ENCODE measurements at places on chromosomes 1 and 21.
A peak's percentile ranks its signal among the peaks of the same experiment; 100 is the strongest.

GRCh38 chr1:47915677-47916353, 81.4 kb downstream of the TRABD2B start:
- no peak for DNase-seq

DNA sequence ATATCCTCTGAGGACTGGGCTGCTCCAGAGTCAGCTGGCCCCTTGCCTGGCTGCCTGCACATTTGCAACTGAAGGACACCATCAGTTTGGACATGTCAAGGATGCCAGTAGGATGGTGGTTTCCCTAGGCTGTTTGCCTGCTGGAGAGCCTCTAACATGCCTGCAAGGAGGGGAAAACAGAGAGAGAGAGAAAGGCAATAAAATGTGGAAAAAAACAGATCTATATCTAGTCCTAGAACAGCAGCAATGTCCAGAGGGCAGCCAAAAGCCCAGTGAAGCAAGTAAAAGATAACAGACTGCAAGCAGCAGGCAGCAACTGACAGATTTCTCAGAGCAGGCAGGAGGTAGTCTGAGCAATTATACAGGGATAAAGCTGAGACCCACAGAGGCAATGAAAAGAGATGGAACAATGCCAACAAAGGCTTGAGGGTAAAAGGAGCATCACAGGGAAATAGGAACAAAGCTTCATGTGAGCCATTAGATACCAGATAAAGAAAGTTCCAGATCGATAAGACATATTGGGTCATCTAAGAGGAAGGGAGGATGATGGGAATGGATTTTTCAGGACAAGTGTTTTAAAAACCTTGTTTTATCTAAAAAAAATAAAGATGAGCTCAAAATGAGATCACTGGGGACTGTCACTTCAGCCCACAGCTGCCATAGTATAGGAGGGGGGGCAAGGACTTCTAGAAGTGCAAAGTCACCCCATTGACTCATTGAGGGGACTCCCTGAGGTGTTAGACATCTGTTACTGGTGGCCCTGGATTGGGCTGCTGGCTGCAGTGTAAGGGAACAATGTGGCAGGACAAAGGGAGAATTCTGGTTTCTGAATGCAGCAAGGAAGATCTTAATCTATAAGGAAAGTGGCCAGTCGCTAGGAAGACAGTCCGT, 38.6 kb upstream of the GADD45A start:
- no peak for DNase-seq

- no peak for DNase-seq
These were observed 4.3 kb upstream of the SHISA4 start for GRCh38 chr1:201884425-201884824.

GRCh38 chr1:44316231-44316759, 38.8 kb downstream of the ERI3 start:
- peak; percentile 60 for DNase-seq

GRCh38 chr1:204971517-204972336, 71.3 kb upstream of the CNTN2 start:
- DNase-seq: no peak

DNA sequence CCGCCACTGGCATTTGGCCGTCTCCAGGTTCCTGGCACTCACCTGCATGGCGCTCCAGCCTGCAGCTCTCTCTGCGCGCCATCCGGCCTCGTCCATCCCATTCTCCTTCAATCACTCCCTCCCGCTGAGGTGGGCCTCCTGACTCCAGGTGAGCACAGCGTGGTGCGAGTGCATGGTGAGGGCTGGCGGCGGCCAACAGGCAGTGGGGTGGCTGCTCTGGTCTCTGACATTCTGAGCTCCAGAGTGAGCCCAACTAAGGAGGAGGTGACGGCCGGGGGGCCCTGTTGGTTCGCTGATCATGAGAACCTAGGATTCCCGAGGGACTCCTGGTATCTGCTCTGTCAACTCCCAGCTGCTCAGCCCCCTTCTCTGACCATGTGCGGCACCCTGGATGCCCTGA, 130.4 kb downstream of the AJAP1 start:
- no peak for DNase-seq

GRCh38 chr1:95003433-95003738, 69.4 kb downstream of the ALG14 start:
- no peak for DNase-seq

DNA sequence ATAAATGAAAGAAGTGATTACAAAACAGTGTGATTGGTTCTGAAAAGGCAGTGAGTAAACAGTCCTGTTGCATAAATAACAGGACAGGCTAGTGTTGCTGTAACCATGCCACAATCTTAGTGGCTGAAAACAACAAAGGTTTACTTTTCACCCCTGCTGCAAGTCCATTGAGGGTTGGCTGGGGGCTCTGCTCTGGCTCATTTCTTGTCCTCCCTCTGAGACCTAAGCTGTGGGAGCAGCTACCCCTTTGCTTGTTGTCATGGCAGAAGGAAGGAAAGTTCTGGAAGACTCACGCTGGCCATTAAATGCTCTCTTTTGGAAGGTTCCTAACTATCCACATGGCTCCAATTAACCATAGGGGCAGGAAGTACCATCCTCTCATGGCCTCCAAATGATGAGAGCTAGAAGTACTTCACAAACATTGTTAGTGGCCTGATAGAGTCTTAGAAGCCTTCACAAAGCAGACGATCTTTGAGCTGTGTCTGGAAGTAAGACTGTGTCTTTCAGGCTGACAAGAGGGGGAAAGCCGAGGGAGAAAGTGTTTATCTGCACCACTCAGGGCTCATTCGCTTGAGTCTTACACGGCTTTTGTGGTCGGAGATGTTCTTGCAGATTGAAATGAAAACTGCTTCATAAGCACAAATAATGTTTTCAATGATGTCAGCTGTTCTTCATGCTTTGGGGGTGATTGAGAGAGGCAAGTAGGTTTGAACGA, 11.9 kb downstream of the RCSD1 start:
- peak; percentile 35 for DNase-seq

All from activated CD4-positive, alpha-beta T cell treated with anti-CD3 and anti-CD28 coated beads, Interleukin-2, Interleukin-4, amounts not matched to agents 100 ng/mL and 50 ng/mL, durations not matched to agents 16 hours and 8 hours (primary cell).